NCI-H1048 (cell line): ENCODE measurements at places on chromosomes 11 and 22.

DNA sequence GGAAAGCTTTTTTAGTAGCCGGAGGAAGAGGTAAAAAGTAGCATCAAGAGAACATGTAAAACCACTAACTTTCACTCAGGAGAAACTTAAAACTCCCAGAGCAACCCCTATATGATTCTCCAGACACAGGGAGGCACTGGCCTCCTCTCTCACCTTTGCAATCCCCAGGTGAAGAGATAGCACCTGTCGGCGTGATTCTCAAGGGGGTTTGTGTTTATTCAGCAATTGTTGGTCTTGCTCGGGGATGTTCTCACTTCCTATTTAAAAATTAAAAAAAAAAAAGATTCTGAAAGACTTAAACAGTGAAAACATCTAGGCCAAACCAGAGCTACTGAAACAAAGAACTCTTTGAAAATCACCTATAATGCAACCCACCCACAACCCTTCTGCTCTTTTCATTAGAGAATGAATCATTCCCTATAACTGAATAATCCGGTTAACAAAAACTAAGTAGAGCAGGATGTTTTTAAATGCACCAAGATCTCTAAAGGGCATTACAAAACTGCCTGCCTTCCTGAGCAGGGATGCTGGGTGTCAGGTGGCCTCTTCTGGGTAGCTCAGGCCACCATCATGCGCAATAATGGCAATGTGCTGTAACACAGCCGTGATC, 24.9 kb downstream of the DHCR7 start:
- no peak for DNase-seq

DNA sequence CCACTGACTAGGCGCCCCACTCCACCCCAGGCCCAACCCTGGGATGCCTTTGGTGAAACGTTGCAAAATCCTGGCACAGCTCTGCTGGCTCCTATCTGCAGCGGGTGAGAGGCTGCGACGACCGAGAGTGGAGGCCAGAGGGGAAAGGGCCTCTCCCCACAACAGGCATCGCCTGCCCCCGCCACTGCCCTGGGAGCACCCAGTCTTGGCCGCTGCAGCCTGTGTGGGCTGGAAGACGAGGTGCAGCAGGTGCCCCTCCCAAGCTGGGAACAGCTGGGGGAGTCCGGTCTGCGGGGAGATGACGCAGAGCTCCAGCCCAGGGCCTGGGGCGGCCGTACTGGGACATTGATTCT, 4.2 kb upstream of the PIM3 start:
- no peak for DNase-seq

GRCh38 chr11:110298301-110298765, 1.9 kb upstream of the RDX start:
- no peak for DNase-seq

DNA sequence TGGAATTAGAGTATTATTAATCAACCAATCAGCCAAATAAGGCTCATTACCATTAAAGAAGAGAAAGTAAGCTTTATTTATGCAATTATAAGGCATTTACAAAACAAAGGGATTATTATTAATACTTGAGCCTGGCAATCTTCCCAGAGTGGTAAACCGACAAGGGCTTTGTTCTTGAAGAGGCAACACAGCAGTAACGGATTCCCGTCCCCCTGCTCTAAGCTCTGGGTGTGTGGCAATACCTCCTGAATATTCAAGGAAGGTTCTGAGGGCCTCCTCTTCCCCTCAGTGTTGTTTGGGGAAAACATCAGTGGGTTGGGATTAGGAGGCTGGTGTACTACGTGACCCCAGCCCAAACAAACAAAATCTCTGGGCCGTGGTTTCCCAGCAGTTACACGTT, 176.5 kb downstream of the TENM4 start:
- no peak for DNase-seq

DNA sequence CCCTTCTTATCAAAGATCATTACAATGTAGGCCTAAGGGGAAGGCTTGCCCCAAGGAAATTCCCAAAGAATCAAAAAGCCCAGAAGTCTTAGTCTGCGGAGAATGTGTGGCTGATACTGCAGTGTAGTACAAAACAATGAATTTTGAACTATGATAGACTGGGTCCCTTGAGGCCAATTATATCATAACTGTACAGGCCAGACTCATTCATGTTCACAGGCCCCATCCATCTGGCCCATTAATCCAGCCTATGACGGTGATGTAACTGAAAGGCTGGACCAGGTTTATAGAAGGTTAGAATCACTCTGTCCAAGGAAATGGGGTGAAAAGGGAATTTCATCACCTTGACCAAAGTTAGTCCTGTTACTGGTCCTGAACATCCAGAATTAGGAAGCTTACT, 35.2 kb downstream of the IGLL1 start:
- DNase-seq: no peak

DNA sequence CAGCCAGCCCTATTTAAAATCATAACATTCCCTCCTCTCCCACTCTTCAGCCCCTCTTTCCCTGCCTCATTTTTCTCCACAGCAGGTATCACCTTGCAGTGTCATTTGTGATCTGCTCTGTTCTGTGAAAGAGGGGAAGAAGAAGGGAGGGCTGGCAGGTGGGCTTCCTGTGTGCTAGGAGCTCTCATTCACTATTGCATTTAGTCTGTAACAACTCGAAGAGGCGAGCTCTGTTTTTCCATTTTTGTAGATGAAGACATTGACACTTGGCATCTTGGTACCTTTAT, 52.1 kb upstream of the CRYBB3 start:
- no peak for DNase-seq

DNA sequence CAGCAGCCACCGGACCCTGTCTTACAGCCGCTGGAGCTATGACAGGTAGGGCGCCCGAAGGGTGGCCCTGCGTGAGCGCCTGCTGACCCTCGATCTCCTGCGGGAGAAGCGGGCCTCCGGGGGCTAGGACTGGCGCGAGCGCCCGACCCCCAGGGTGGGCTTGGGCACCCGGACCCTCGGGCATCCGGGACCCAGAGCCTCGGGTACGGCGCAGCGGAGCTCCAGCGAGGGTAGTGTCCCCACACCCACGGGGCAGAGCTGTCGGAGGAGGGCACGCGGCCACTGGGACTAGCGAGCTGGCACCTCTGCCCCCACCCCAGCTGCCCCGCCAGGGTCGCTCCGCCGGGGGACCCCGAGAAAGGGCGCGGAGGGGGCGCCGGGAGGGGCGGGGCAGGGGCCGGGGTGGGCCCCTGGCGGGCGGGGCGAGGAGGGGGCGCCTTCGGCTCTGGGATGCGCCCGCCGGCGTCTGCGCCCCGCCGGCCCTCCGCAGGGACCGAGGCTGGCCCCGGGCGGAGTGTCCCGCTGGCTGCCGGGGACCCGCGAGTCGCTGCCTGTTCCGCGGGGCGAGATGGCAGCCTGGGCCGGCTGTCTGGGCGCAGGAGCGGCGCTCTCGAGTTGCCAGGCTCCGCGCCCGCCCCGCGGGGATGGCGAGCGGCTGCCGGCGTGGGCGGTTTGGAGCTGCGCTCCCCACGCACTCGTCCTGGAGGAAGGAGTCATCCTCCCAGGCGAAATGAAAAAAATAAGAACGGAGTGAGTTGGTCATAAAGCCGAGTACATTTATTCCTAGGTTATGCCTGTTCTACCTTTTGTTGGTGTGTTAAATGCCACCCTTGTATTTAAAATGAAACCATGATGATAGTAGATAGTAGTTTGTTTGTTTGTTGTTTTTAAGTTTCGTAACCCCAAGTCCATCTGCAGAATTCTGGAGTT, 32.4 kb downstream of the EIF3F start:
- DNase-seq: no peak

GRCh38 chr11:11731311-11732083, 109.7 kb upstream of the GALNT18 start:
- no peak for DNase-seq

GRCh38 chr22:22408731-22409696, 99.5 kb downstream of the ZNF280B start:
- DNase-seq: no peak

DNA sequence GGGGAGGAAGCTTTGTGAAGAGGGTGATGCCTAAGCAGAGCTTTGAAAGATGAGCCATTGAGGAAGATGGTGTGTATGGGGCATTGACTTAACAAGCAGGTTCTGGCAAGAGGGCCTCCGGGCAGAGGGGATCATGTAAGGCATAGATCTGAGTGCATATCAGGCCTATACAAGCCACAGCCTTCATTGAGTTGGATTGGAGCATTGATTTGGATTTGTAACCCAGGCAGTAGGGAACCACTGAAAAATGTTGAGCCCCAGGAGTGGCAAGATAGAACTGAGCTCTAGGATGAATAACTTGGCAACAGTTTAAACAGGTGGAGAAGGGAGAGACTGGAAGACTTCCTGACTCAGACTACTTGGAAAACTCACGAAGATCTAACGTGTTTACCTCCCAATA, 21.4 kb downstream of the PANX1 start:
- DNase-seq: no peak

DNA sequence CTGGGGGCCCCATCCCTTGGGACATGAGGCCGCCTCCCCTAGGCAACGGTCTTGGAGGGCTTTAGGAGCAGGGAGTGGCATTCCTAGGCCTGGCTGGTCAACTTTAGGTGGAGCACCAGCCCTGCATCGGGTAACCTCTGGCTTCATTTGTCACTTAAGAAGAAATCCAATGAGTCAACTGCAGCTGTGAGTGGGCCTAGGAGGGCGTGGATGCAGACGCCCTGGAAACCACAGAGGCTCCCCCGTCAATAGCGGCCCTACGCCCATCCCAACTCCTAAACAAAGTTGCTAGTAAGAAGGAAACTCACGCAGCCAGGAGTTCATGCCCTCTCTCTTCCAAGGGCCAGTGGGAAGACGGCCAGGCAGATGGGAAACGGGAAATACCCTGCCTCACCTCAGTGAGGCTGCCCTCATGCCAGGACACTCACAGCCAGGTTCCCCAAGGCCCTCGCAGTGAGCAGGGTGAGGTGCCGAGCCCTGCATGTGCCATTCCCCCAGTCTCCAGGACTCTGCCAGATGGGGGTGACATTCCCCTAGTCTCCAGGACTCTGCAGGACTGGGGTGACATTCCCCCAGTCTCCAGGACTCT, 20.8 kb downstream of the BID start:
- no peak for DNase-seq

DNA sequence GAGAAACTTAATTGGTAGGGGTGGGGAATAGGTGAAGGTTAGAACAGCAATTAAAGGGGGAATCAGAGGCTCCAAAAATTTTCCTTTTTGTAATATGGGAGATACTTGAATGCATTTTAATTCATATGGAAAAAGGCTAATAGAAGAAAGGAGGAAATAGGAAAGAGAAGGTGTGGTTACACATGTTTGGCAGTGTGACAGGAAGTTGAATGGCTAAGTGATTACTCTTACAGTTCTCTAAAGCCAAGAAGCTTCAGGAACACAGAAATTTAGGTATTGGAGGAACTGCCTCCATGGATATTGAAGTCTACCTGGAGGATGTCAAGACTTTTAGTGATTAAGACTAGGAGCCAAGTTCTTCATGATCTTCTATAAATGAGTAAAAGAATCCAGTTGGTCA, 6.3 kb downstream of the NXPE2 start:
- no peak for DNase-seq

DNA sequence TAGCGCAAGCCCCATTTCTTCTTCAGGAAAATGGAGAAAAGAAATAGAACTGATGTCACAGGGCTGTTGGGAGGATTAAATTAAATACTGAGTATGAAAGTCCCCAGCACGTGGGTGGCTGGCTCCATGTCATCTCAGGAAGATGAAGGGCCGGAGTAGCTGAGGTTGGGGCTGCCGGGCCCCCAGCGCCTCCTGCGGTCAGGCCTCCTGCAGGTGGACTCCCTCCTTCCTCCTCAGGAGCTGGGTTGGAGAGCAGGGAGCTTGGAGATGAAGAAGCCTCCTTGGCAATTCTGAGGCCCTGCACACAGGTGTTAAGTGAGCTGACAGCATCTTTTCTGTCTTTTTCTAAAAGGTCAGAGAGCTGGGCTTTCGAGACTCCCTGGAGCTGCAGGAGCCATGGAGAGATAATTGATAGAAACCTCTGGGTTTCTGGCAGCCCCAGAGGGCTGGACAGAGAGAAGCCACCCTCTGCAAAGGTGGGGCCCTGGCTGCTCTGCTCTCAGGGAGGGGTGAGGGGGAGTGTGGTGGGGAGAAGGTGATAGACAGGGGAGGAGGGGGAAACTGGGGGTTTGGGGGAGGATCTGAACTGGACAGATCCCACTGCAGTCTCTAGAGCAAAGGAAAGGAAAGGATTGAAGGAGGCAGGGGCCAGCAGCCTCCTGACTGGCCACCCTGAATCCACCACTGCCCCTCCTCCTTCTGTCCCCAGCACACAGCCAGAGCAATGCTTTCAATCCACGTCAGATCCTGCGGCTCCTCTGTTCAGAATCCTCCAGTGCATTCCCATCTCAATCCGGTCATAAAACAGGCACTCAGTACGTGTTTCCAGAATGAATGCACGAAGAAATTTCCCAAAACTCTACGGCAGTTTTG, 210.8 kb downstream of the CEP164 start:
- DNase-seq: no peak

GRCh38 chr11:131393691-131394090, 23.3 kb downstream of the NTM start:
- DNase-seq: no peak

- DNase-seq: no peak
These were observed 86.7 kb upstream of the IZUMO1R start for GRCh38 chr11:94217705-94218104.

DNA sequence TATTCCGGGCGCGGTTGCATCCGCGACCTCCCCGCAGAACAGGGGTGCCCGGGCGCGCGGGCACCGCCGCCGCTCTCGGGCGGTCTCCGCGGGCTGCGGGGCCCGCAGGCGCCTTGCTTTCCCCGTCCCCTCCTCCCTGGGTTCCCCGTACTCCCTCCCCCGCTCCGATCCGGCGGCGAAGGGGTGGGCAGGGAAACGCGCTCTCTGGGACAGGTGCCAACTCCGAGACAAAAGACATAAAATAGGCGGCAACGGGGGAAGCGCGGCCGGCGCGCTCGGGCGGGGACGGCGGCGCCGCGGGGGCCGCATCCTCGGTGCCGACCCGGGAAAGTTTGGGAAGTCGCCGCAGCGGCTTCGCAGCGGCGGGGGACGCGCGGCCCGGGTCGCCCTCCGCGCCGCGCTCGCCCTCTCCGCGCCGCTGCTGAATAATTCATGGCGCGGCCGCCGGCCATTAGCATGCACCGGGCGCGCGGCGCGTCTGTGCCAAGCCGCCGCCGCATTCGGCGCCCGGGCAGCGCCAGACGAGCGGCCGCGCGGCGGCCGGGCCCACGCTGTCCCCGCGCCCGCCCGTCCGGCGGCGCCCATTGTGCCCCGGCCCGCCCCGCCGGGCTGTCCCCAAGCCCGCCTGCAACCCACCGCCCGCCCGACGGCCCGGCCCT, 78.7 kb upstream of the PPARA start:
- DNase-seq: peak; percentile 76

- DNase-seq: no peak
These were observed 1.3 kb downstream of the LRP5 start for GRCh38 chr11:68313574-68314202.

- no peak for DNase-seq
These were observed 24.9 kb downstream of the CDKN1C start for GRCh38 chr11:2860636-2861035.

GRCh38 chr11:15780837-15781236, 575.5 kb downstream of the SOX6 start:
- no peak for DNase-seq

DNA sequence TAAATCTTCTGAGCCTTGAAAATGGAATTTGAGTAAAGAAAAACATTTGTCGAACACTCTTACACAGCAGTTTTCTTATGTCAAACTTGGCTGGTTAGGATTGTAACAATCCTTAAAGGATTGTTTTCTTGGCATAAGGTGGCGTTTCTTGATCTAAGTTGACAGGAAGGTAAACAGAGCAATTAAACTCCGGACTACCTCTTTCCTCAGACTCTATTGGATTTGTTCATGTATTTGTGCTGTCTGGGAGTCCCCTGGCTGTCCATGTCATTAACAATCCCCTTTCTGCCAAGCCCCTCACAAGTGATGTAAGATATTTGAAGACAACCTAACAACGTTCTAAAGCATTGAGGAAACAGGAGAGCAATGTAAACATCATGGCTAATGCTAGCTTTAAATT, 222.5 kb upstream of the SNX19 start:
- no peak for DNase-seq
